ENCODE measurements at places on chromosomes 11 and 22.

- DNase-seq, result peak; percentile 53
These were observed 28.0 kb downstream of the SWAP70 start for GRCh38 chr11:9691865-9692264.

GRCh38 chr11:33197915-33198727 is 36.8 kb upstream of the CSTF3 start:
- DNase-seq, result no peak

DNA sequence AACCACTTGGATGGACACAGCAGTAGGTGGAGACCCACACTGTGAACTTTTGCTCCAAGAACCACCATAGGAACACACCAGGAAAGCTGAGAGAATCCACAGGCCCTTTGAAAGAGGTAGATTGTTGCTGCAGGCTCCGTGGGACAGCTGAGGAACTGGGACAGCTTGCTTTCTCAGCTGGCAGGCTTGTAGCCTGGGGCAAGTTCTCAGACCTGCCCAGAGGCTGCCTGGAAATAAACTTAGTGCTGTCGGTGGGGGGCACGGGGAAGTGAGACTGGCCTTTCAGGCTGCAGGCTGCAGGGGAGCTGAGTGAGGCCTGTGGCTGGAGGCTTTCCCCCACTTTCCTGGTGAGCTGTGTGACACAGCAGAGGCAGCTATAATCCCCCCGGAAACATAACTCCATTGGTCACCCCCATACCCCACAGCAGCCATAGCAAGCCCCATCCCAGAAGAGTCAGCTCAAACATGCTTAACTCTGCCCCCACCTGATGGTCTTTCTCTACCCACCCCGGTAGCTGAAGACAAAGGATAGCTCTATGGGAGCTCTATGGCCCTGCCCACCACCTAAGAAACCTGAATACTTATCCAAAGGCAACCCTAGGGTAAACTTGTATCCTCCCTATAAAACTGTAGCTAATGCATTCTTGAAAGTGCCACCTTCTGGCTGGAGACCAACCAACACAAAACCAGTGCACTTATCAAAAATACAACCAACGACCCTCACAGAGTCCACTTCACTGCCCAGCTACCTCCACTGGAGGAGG is 21.4 kb upstream of the ACRV1 start:
- DNase-seq, result no peak

DNA sequence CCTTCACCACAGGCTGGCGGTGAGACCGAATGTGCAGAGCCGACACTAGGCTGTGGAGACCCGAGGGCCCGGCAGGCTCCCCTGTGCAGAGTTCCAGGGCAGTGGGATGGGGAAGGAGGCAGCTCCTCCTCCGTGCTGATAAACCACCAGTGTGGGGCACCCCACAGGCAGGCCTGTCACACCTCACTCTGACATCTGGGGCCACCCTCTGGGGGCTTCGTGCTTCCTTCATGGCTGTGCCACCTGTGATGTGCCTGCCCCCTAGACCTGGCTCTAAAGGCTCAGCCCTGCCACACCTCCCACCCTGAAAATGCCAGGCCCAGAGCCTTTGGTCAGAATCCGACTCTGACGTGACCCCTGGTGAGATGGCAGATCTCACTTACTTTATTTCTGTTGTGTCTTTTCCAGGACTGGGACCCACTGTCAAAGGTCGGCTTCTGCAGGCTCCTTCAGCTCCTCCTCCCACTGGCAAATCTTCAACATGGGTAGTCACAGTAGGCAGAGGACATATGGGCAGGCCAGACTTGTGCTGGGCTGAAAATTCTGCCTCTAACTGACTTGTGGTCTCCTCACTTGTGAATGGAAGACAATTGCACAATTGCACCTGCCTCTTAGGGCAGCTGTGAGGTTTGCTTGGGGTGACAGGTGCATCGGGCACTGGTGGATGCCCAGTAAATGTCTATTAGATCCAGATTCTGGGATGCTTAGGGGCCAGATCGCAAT is 46.2 kb upstream of the TSKU start:
- no peak for DNase-seq

DNA sequence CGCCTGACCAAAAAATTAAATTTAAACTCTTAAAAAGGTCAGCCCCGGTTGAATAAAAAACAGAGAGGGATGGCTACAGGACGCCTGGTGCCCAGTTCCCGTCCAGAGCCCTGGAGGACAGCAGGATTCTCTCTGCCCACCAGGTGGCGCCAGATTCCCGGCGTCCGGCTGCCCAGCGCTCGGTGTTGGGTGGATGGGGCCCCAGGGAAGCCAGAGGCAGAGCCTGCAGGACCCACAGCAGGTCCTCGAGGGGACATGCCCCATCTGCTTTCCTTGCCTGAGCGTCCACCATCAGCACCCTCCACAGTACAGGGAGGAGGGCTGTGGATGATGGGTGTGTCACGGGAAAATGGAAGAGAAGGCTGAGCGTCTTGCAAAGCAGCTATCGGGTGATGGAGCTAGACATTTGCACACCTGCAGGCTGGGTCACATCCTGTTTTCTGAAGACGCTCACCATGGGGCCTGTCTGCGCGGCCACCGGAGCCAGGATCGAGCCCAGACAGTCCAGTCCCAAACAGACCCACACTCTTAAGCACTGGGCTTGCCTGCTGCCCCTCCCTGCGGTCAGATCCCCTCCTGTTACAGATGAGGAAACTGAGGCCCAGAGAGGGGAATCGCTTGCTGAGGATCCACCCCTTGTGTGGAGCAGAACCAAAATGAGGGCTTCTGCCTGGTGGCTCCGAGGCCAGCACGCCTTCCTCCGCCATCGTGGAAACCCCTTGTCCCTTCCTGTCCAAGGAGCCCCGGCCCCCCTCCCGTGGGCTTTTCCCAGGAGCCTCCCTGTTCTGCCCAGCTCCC is 18.5 kb upstream of the CBX7 start:
- DNase-seq, result peak; percentile 59

DNA sequence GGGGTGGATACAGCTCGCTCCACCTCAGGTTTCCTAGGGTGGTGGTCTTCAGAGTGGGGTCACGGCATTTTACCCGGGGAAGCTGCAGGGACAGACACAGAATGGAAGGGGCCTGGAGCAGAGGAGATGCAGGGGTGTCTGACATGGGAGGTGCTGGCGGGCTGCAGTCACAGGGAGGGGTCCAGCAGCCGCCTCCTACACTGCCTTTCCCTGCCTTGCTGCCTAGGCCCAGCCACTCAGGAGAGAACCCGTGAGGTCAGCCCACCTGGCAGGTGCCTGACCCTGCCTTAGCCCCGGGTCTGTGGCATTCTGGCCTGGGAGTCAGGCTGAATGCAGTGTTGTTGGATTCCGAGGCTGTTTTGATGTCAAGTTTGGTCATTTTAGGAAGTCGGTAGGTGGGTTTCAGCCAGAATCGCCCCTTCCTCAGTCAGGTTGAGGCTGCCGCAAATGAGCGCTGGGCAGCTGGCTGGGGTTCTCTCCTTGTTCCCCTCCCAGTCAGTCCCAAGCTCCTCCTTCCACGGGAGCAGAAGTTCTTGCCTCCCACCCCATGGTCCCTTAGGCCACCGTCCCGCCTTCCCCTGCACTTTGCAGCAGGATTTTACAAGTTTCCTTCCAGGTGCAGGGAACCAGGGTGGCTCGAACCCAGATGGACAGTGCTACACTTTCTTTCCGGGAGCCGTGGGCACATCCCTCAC is 294.5 kb downstream of the TBC1D22A start:
- DNase-seq, result no peak

- no peak for DNase-seq
These were observed 468.0 kb downstream of the OPCML start for GRCh38 chr11:133064152-133064877.

DNA sequence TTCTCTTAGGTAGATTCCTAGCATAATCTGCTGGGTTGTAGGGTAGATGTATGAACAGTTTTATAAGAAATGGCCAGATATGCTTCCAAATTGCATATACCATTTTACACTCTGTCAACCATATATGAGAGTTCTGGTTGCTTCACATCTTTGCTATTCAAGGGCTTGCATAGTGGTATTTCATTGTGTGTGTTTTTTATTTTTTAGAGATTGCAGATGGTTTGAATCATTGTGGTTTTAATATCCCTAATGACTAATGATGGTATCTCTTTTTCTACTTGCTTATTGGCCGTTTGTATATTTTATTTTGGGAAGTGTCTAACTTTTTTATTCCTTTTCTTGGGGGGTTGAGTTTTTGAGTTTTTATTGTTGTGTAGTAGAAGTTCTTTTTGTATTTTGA is 26.9 kb downstream of the RNF214 start:
- DNase-seq, result no peak

DNA sequence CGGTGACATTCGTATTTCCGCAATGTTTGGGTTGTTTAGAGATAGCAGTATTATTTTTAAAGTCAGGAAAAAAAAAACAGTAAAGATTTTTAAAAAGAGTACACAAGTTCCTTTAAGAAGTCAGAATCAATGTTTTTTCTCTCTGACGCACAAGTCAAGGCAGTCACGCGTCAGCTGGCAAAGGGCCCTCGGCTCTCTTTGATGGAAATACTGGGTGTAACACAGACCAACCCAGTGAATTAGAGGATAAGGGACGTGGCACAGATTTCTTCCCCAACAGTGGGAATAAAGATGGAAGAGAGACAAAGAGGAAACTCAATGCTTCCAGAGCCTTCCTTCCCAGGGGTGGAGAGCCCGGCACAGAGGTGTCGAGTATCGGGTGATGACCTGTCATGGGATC is 13.4 kb downstream of the ASCC2 start:
- no peak for DNase-seq

- no peak for DNase-seq
These were observed 114.2 kb downstream of the ME3 start for GRCh38 chr11:86558207-86558606.

GRCh38 chr11:87035976-87036583 is 1.7 kb upstream of the TMEM135 start:
- DNase-seq, result no peak

Data from RCC 7860 (cell line).